Parietal lobe (tissue), 2 donors: ENCODE measurements at places on chromosomes 11 and 22. TPM values are rescaled to one million over a fixed set of nuclear protein-coding genes. Genes with fewer than 3 reads are reported as not detected.

Gene MFRP
- not detected for total RNA-seq

Gene MAML2
- total RNA-seq: 11.0 TPM

Gene SCN4B
- 9.1 TPM for total RNA-seq

Gene MUC2
- total RNA-seq: not detected

Gene FAM181B
- 7.8 TPM for total RNA-seq

Gene CRYBA4
- not detected for total RNA-seq

Gene MCHR1
- 0.63 TPM for total RNA-seq

Gene KCNK7
- not detected for total RNA-seq

Gene SGSM1
- 18.2 TPM for total RNA-seq

Gene YIF1A
- total RNA-seq: 28.8 TPM

Gene RFPL3
- total RNA-seq: not detected

Gene RNH1
- total RNA-seq: 44.4 TPM
